LoVo (cell line): ENCODE measurements at places on chromosomes 1 and 21.

DNA sequence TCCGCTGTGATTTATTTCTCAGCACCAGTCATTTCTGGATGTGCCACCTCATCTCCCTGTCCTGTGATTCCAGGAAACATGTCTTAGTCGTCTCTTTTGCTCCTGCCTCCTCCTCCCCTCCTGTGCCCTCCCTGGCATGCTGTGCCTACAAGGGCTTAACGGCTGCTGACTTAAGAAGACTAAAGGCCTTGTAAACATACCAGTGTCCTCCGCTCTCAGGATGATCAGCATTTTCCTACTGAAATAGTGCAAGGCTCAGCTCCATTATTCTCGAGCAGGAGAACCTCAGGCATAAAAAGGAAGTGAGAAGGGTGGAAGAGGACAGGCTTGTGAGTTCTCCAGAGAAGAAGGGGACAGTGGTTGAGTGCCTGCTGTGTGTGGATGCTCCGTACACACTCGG lies 61.6 kb upstream of the RUNX3 start:
- no peak for DNase-seq

DNA sequence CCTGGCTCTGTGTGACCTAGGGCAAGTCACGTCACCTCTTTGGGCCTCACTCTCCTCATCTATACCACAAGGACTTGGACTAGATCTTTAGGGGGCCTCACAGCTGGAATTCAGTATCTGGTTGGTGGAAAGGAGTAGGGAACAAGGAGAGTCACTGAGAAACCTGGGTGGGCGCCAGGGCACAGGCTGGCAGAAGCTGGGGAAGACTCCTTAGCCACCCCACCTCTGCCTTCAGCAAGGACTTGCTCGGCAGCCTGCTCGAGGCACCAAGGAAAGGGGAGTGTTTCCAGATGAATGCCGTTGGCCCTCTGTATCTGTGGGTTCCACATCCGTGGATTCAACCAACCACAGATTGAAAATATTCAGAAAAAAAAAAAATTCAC lies 1.2 kb upstream of the OPTC start:
- no peak for DNase-seq

DNA sequence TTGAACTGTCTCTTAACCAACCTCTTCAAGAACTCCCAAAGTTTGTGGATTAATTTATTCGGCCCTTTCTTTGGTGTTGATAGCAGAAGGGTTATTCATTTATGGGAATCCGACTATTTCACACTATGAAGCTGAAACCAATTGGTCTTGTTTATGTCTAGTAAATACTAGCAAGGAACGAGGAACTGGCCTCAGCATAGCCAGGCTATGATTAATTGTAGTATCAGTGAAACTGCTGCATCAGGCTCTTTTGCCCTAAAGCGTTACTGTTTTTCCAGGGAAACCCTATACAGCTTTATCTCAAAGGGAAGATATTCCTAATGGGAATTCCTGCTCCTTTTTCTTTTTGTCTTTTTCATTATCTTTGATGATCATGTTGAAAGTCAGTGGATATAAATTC lies 35.1 kb downstream of the CLEC20A start:
- no peak for DNase-seq

- no peak for DNase-seq
Measured at GRCh38 chr1:69258842-69259241, 308.9 kb upstream of the LRRC7 start.

- no peak for DNase-seq
Measured at GRCh38 chr1:20373764-20374163, 83.1 kb downstream of the VWA5B1 start.

DNA sequence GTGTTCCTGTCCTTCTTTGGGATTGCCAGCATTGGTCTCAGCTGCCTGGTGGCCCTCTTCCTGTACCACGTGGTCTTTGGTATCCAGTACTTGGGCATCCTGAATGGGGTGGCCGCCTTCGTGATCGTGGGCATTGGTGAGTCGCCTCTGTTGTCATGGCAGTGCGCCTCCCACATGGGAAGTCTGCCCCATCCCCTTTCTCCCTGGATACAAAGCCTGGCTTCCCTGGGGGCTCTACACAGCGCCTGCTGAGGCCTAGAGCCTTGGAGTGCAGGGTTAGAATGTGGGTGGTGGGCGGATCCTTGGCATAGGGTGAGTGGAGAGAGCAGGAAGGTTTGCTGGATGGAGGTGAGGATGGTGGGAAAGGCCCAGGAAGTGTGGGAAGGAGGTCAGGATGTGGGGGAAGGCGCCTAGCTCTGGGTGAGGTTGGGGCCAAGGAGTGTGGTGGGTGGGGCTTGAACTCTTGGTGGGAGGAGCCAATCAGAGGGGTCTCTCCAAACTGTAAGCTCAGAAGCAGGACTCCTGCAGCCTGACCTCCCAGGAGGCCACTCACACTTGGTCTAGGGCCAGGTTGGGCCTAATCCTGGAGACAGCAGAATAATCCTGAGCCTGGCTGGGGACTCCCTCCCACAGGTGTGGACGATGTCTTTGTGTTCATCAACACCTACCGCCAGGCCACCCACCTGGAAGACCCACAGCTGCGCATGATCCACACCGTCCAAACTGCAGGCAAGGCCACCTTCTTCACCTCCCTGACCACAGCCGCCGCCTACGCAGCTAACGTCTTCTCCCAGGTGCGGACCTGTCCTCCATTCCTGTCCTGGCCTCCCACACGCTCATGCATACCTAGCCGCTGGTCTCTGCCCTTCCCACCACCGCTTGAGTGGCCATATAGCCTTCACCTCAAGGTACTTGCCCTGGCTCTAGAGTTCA lies 36.7 kb downstream of the DISP3 start:
- no peak for DNase-seq

GRCh38 chr1:164706606-164706987 lies 147.6 kb downstream of the PBX1 start:
- no peak for DNase-seq

DNA sequence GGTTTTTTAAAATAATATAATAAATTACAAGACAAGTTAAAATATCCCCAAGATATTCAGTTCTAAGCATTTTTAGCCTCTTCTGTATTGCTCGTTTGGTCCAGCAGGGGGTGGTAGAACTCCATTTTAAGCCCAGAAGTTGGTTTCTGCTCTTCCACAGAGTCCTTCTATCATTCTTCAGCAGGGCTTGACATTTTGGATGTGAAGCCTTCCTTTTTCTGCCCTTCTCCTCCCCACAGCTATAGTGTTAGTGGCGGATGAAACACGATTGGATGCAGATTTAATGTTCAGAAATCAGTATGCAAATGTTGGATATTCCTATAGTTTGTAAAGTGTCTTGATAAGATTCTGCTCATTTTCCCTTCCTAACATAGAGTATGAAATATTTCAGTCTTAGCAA lies 1.4 kb downstream of the NCAM2 start:
- no peak for DNase-seq

DNA sequence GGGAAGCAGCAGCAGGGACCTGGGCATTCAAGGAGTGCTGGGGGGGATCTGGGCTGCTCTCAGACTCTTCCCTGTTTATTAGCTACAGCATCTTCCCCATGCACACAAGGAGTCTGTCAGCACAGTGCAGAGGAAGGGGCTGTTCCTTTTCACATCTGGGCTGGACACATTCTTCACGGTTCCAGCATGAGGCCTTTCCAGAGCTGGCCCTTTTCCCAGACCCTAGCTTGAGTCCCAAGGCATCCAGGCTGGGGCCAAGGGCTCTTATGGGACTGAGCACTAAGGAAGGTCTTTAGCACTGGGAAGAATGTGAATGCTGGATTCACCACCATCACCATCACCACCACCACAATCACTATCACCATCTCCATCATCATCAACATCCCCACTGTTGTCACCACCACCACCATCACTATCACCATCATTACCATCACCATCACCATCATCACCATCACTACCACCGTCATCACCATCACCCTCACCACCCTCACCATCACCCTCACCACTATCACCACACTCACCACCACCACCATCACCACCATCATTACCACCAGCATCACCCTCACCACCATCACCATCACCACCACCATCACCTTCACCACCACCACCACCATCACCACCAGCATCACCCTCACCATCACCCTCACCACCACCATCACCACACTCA lies 28.4 kb downstream of the PARK7 start:
- DNase-seq = no peak

GRCh38 chr21:43951911-43952703 lies 60.0 kb upstream of the TRAPPC10 start:
- no peak for DNase-seq

- DNase-seq = no peak
Measured at GRCh38 chr1:233105225-233105624, 154.8 kb downstream of the NTPCR start.

GRCh38 chr1:51442198-51442597 lies 76.9 kb downstream of the EPS15 start:
- no peak for DNase-seq

- no peak for DNase-seq
Measured at GRCh38 chr1:208171616-208172422, 72.4 kb downstream of the PLXNA2 start.

- DNase-seq = peak; percentile 63
Measured at GRCh38 chr1:119298687-119299303, 69.8 kb upstream of the HAO2 start.

GRCh38 chr21:43031121-43031619 lies 44.5 kb downstream of the CBS start:
- no peak for DNase-seq

DNA sequence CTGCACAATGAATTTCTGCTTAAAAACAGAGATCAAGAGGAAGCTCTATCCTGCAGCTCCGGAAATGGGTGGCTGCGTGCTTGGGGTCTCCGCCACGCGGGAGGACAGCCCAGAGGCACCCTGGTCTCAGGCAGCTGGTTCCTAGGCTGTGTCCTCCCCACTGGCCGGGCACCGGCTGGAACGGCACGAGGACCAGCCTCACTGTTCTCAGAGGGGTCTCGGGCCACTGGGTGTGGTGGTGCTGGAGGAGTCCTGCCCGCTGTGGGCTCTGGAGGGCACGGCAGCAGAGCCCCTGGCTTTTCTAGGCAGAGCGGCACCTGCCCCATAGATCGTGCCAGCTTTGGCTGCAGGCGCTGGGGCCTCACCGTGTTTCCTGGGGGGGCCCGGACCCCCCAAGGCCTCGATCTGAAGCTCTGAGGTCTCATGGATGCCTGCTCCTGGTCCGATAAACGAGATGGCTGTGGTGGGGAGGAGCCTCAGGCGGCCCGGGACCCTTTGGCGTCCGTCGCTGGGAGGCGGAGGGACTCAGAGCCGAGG lies 8.2 kb upstream of the RNF223 start:
- DNase-seq = no peak

DNA sequence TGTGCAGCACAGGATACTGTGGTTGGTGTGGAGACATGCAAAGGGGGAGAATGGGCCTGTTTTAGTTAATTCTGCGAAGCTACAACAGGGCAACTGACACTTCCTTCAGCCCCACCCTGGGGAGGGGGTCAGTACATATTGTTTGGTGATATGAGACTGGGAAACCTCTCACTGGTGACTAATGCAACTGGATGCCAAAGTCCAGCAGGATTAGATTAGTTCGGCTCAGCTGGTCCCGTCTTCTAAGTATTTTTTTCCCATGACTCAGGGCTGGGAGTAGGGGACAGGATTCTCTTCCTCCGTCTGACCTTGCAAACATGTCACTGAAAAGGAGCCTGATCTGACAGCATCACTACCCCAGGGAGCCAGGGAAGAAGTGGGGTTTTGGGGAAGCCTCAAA lies 43.0 kb downstream of the PLXNA2 start:
- peak; percentile 80 for DNase-seq

DNA sequence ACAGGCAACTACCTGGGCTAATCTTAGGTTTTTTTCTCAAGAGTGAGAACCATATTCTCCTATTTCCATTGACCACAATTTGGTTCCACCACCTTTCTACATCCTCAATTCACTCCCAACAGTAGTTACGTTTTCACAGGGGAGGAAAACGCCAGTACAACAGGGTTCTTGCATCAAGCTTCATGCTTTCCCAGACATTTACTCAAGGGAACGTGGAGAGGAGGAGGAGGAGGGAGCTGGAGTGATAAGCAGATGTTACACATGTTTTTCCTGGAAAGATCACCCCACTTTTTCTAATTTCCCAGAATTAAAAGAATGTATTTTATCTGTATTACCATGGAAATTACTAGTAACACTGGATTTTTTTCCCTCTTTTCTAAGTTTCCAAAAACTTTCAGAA lies 58.3 kb downstream of the RGS5 start:
- no peak for DNase-seq

- no peak for DNase-seq
Measured at GRCh38 chr21:41482301-41482700, 25.7 kb downstream of the TMPRSS2 start.

GRCh38 chr1:229370601-229371021 lies 27.8 kb upstream of the CCSAP start:
- DNase-seq = no peak

- DNase-seq = peak; percentile 20
Measured at GRCh38 chr1:171877701-171878100, 36.4 kb downstream of the DNM3 start.

DNA sequence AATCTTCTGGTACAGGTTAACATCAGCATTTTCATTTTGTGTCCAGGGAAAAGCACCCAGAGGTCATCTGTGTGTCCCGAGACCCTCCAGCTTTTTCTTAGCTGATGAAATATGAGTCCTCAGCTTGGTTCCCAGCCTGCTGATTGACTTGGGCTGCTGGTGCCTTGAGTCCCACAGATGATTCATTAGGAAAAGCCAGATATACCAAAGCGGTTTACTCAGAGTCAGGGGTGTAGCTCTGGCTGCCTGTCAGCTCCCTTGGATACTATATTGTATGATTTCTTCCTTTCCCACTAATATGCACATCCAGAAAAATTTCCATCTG lies 43.7 kb upstream of the MAB21L3 start:
- DNase-seq = no peak

DNA sequence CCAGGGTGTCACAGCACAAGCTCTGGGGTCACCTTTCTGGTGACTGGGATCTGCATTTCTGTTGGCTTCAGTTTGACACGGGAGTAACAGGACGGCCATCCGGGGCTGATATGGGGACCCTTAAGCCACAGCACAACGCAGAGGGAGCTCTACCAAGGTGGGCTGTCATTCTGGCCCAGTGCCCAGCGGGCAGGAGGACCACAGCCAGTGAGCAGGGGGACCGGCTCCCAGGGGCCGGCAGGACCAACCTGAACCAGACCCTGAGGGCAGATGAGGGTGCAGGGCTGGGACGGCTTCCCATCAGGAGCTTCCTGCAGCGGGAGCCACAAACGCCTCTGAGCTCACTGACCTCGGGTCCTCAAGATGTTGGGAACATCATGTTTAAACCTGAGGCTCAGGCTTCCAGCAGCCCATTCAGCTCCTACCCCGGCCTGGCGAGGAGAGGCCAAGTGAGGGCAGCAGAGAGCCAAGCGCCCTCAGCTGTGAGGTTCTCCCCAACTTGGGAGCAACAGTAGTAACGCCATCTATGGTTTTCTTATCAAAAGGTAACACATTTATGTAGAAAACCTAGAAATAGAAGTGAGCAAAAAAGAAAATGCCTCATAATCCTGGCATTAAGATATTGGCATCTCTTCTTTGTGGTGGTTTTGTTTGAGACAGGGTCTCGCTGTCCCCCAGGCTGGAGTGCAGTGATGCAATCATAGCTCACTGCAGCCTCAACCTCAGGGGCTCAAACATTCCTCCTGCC lies 26.8 kb downstream of the TMEM201 start:
- peak; percentile 20 for DNase-seq
